Activated T-cell treated with anti-CD3 and anti-CD28 coated beads for 1 hour (primary cell): ENCODE measurements at places on chromosomes 12 and 14.

DNA sequence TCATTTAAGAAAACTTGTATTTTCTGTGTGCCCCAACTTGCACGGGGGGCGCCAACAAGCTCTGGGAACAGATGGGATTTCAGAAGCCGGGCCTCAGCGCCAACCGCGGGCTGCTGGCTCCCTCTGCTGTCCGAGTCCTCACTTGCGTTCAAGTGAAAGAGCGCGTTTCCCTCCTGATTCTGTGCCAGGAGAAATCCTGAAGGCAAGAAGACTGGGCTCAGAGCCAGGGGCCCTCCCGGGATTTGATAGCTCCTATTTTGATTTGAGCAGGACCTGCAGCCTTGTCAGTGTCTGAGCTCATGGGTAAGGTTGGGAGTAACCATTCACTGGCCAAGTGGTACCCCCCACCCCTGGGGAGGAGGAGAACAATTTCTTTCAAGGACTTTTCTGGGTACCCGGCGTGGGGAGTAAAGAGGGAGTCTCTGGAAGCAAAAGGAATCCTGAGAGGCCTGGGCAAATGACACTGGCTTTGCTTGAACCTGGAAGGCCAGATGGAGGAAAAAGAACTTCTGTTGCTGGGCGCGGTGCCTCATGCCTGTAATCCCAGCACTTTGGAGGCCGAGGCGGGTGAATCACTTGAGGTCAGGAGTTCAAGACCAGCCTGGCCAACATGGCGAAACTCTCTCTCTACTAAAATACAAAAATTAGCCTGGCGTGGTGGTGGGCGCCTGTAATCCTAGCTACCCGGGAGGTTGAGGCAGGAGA is 179.0 kb upstream of the RGS6 start:
- DNase-seq = peak; percentile 58

- no peak for DNase-seq
Measured at GRCh38 chr14:58444627-58445026, 17.1 kb downstream of the KIAA0586 start.

- no peak for DNase-seq
Measured at GRCh38 chr12:61655241-61655640, 605.0 kb upstream of the USP15 start.

DNA sequence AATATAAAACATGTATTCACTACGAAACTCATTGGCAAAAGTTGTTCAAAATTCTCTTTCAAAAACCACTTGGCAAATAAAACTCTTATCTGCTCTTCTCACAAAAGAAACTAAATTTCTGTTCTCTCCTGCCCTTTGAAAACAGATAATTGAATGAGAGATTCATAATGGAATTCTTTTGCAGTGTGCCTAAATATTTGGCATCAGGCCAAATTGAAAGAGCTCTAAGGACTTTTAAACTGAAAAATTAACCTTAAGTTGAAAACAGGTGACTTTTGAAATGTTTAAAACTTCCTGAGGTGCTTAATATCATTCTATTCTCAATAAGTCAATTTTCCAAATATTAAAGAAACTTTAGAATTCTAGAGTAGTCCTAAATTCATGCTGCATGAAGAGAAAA is 136.4 kb downstream of the FSCB start:
- DNase-seq = no peak

DNA sequence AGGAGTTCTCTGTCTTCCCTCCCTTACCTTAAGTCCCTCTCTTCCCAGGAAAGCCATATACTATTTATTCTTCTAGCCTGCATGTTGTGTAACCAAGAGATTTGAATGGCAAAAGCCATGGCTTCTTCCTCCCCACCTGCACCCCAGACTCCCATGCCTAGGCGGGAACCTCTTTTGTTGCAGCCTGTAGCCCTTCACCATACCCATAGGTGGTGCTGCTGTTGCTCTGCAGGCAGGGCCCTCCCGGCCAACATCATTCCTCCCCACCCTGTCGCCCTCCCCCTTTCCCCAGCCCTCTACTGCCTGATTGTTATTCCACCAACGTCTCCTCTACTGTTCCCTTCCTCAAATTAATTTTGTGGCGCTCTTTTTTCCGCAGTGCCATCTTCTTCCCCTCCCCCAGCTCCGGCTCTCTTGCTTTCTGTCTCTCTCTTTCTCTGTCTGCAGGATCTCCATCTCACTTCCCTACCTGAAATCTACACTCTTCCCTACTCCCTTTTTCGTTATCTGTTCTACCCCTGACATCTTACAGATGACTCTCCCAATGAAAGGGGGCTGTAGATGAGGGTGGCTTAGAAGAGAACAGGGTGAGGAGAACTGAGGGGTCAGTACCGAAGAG is 13.8 kb downstream of the NGDN start:
- no peak for DNase-seq

GRCh38 chr14:63203618-63204406 is 431 bp upstream of the RHOJ start:
- no peak for DNase-seq

DNA sequence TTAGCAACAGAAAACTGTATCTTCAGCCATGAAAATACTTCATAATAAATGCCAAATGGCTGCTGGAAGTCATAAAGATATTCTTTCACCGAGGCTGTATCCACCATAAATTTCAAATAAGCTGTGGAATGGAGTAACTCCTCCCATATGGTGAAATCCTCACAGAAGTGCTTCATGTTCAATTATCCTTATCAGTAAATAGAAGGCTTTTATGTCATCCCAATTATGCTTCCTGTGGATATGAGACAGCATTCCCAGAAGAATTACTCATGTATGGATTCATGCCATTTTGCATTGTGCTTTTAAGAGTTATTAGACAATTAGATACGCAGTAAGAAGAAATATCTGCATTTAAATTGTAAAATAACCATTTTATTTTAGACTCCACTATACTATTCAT is 99.0 kb downstream of the RTN1 start:
- DNase-seq = no peak

- no peak for DNase-seq
Measured at GRCh38 chr12:33125755-33126154, 229.2 kb upstream of the PKP2 start.

DNA sequence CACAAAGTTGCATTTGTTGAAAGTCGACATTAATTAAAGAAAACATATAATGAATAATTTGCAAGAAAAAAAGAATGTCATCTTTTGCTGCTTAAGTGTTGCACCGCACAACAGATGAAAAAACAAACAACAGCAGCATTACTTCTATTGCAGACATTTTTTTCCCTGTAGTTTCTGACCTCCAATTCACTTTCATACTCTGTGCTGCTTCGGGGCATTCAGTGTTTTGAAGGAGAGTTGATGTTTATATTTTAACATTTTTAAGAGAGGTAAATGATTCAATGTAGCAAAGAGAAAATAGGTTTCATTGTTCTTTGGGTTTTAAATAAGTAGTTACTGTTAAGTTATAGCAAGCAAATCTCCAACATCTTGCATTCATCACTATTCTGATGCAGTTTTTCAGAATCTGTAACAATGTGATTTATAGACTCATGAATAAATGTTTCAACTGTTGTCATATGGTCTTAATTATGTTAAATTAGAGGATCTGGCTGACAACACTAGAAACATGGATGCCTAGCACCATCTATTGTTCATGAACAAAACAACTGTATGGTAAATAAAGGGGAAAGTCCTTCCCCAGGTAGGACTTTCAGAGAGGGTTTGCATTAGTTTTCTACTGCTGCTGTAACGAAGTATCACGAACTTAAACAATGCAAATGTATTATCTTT is 168.1 kb downstream of the BCAT1 start:
- DNase-seq = no peak

DNA sequence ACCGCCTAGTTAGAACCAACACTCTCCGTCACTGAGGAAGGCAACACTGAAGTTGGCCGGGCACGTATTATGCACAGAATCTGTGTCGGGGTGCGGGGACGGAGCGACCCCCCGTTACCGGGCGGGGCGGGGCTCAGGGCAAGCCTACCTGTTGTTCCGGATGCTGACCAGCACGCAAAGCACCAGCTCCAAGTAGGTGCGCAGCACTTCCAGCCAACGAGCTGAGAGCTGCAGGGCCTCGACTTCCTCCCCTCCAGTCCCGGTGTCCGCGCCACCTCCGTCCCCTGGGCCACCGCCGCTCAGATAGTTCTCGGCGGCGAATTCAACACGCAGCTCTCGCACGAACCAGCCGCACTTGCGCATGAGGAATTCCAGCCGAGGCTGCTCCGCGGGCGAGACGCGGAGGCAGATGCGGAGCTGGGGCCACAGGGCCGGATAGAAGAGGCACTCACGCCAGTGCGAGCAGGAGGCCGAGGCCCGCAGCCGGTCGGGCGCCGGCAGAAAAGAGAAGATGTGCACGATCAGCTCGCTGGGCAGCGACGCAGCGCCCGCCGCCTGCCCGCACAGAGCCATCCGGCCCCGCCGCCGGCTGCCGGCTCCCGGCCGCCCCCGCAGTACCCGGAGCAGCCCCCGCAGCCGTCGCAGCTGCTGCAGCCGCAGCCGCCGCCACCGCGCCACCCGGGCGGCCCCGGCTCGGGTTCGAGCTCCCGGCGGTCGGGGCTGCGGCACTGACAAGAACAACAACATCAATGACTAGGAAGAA is 636 bp downstream of the FBXO33 start:
- DNase-seq = peak; percentile 23

DNA sequence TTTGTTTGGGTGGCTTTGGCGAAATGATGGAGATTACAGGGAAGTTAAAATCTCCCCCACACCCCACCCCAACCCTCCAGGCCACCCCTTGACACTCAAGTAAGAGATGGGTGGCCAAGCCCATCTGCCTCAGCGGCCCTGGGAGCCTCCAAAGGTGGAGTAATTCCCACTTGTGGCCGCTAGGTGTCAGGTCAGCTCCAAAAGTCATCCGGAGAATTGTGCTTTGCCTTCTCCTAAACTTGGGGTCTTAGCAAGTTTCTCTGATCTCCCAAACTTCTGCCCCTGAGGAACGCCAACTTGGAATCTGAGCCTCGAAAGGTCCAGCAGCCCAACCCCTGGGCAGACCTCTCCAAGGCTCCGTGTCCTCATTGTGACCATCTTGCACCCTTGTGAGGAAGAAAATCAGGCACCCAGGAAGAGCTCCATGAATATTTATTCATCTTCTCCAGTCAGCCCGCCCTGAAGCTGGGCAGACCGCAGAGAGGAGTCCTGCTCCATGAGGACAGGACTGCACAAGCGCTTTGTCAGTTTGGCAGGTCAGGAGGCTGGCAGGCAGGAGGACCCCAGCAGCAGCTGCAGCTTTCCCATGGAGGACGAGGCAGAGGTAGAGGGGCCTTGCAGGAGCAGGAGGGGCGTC is 46.7 kb downstream of the LRRC74A start:
- peak; percentile 58 for DNase-seq

DNA sequence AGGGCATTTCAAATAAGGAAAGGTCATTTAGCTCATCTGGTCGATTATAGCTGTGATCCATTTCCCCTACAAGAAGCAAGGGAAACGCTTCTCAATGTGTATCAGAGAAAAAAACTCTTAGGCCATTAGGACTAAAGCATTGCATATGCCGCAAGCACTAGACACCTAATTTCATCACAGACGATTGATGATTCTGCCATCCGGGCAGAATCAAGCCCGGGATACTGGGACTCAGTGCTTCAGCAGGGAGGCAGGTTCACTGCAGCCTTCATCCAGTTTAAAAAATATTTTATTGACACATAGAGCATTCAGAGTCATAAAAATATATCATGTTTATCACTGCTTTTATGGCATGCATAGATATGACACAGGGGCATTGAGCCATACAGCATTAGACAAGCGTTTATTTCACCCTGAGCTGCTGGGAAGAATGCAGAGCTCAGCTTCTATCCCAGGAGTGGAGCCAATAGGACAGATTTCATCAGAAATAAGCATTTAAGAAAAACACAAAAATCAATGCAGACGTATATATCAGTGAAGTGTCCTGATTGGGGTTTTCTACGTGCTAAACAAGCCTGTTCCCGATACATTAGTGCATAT is 806.9 kb downstream of the GALC start:
- no peak for DNase-seq

- DNase-seq = no peak
Measured at GRCh38 chr14:102751088-102751487, 26.2 kb upstream of the TRAF3 start.

GRCh38 chr14:51750542-51750941 is 98.8 kb downstream of the FRMD6 start:
- no peak for DNase-seq

GRCh38 chr12:122064025-122064777 is 14.4 kb upstream of the MLXIP start:
- DNase-seq = no peak

DNA sequence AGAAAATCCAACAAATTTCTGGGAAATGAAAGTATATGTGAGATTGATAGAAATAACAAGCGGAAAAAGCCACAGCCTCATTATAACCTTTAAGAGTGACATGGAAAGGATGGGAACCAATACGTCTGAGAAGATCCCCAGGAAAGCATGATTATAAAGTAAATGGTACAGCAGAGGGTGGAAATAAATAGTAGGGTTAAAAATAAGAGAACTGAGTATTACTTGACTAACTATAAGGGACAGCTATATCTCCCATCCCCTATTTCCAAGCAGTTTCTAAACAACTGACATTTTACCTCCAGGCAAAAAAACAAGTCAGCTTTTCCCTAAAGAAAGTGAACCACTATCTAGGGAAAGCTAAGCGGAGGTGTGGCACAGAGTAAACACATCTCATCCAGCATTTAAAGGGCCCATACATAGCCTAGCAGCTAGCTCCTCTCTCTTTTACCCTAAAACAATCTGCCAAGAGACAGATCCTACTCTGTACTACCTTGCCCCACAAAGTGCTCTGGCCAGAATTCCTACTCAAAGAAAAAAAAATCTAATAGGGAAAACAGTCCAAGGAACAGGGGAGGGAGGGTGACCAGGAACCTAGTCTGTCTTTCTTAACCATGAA is 11.2 kb downstream of the OSBPL8 start:
- DNase-seq = no peak

DNA sequence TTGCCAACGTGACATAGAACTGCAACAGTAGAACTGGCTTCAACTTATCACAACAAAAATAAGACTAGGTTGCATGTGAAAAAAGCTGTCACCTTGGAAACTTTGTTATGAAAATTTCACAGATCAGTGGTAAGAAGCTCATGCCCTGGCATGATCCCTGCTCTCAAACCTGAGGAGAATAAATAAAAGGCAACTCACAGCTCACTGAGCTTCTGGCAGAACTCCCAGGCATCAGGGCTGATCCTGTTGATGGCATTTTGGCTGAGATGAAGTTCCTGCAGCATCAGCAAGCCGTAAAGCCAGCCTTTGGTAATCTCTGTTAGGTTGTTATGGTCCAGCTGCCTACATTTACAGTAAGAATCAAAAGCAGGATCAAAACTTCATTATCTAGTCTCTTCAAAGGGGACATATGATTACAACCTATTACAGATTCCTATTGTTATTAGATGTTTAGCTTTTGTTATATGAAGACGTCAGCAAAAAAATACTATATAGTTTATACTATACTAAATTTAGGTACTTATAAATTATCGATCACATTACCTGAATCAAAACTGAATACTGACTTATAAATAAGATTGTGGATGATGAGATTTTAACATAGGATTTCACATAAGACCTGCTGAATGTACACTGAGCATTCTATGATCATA is 32.0 kb downstream of the LRIG3 start:
- no peak for DNase-seq

DNA sequence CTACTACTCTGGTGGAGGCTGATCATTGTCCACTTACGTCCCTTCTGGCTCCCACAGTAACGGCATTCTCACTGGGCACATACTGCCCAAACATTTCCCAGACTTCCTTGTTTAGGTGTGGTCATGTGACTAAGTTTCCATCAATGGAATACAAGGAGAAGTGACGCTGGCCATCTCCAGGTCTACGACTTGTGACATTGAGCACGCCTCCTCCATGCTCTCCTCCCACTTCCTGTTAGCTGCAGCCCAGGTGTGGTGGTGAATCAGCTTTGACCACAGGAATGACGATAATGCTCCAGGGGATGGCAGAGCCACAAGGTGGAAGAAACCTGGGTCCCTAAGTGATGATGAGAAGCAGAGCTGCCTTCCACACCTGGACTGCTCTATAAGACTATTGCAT is 6.0 kb upstream of the SLC24A4 start:
- no peak for DNase-seq

- peak; percentile 83 for DNase-seq
Measured at GRCh38 chr12:57522011-57522886, at the start of gene MBD6. TSS of gene MBD6 (plus strand) at chr12:57522824. CDS start at chr12:57524304, 1,480 bp downstream.
